Transverse colon (tissue), 4 donors: ENCODE measurements at places on chromosomes 7 and 10. TPM values are rescaled to one million over a fixed set of nuclear protein-coding genes. Genes with fewer than 3 reads are reported as not detected.
A peak's percentile ranks its signal among the peaks of the same experiment; 100 is the strongest.

DNA sequence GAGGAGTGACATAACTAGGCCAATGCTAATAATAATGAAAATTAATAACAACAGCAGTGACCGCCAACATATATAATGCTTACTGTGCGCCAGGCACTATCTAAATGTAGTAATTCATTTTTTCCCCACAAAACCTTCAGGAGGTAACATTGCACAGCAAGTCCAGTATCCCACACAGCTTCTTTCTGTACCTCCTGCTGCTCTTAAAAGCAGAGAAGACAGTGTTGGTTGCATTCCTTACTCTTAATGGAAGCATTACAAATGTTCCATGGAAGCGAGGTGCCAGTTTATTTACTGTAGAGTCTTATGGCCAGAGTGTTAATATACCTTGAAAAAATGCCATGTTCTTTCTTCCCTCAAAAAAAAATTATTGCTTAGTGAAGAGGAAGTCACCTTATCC is 168.2 kb downstream of the LRRC4 start:
- DNase-seq = no peak

DNA sequence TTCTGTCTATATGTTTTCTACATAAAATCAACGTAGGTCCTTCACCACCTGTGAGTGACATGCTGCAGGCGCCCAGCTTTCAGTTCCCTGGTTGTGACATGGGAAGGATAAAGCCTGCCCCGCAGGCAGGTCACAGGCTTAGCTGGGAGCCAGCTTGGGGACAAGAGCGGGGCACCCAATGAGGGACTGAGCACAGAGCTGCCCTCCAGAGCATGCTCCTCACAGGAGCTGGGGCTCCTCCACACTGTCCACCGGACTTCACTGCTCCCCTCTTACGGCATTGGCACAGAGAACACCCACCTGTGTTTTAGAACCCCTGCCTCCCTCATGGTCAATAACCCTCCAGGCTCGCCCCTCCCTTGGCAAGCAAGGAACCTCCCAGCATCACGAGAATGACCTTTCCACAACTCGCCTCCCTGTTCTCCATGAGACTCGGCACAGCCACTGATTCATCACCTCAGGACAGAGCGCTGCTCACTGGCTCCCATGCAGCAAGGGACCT is 187.1 kb downstream of the TNS3 start:
- DNase-seq = peak; percentile 1

GRCh38 chr7:142060936-142061335 is 50.6 kb upstream of the MGAM2 start:
- no peak for DNase-seq

GARIN1A gene
- total RNA-seq = 0.27 TPM

DNA sequence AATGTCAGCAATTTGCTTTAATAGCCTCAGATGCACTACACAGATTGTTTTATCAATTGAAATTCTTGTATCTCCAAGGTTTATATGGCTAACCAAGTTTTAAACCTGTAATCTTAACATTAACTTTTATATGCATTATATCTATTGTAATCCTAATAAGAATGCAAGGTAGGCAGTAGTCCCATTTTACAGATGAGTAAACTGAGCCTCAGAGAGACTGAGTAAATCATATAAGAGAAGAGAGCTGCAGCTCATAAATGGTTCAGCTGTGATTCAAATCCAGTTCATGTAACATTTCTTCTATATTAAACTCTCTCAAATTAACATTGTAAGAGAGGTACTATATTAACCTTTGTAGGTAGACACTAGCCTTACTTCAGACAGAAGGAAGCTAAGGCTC is 44.0 kb downstream of the MALSU1 start:
- no peak for DNase-seq

IMPDH1 gene
- 189 TPM for total RNA-seq

CYP2C9 gene
- total RNA-seq = 7.4 TPM

GIMAP1 gene
- total RNA-seq = 3.0 TPM

- no peak for DNase-seq
These were observed 221.8 kb downstream of the GLRX3 start for GRCh38 chr10:130357951-130358350.

STK17A gene
- total RNA-seq = 31.5 TPM

IGFBP3 gene
- total RNA-seq = 37.0 TPM

NODAL gene
- total RNA-seq = not detected

- DNase-seq = no peak
These were observed 3.1 kb downstream of the EN2 start for GRCh38 chr7:155460926-155461613.

FBXL13 gene
- total RNA-seq = not detected

GRCh38 chr10:32002531-32002930 is 53.7 kb downstream of the KIF5B start:
- DNase-seq = no peak

- no peak for DNase-seq
These were observed 316.2 kb downstream of the CAMK1D start for GRCh38 chr10:12665501-12665900.

DNA sequence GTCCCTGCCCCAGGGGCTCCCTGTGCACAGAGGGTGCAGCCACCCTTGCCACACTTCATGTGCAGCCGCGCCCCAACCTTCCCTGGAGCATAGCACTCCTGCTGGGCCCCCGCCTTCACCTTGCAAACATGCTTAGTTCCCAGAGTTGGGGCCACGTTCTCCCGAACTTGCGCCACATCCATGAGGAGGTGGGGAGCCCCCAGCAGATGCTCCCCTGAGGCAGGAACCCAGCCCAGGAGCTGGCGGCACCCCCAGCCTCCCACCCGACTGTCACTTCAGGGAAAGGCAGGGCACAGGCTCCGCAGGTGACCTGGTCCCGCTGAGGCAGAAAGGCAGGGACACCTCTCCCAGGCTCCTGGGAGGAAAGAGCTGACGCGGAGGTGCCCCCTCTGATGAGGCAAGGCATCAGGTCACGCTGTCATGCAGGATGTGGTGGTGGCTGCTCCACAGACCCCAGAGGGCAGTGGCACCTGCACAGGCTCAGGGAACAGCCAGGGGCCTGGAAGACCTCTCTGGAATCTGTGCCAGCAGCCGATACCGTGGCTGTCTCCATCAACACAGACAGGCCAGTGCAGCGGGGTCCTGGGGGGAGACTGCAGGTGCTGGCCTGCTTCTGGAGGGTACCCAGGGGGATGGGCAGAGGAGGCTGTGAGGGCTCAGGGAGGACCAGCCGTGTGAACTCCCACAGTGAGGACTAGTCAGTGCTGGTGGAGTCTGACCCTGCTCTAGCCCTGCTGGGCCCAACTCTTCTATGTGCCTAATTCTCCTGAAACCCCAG is 221.3 kb downstream of the MAD1L1 start:
- DNase-seq = no peak
